ENCODE measurements at places on chromosomes 3 and 15.

- no peak for DNase-seq
Measured at GRCh38 chr15:66658855-66659254, 43.2 kb upstream of the SMAD6 start.

- peak; percentile 43 for DNase-seq
Measured at GRCh38 chr15:63210151-63211091, 21.0 kb downstream of the RAB8B start.

DNA sequence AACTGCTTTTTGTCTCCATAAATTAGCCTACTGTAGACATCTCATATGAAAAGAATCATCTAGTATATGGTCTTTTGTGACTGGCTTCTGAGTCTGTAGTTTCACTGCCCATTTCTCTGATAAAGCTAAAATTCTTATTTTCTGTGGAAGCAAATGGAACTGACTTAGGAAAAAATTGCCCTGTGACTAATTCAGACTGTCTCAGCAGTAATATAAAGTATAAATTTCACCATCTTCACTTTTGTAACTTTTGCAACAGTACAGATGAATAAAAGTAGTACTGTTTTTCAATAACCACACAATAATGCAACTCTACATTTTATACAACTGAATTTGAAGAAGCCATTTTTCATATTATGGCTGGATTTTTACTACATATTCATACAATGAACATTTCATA is 104.1 kb downstream of the TBC1D5 start:
- no peak for DNase-seq

GRCh38 chr3:29301332-29302019 is 20.6 kb downstream of the RBMS3 start:
- DNase-seq, result no peak

DNA sequence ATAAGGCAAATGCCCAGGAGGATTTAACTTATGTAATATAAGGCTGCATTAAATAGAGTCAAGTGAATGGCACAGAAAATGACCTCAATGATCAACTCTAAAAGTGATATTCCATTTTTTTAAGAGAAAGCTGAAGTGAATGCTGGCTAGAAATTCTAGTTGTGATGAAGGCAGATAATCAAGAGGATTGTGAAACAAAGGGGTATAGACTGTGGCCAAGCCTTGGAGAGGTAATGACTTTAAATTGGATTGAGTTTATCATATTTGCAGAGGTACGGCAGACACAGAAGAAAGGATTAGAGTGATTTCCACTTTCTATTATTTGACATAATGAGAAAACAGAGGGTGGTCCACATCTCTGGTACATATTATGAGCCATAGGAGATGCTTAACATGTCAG is 269.2 kb downstream of the MECOM start:
- DNase-seq, result no peak

GRCh38 chr3:35932995-35933394 is 293.7 kb downstream of the ARPP21 start:
- no peak for DNase-seq

DNA sequence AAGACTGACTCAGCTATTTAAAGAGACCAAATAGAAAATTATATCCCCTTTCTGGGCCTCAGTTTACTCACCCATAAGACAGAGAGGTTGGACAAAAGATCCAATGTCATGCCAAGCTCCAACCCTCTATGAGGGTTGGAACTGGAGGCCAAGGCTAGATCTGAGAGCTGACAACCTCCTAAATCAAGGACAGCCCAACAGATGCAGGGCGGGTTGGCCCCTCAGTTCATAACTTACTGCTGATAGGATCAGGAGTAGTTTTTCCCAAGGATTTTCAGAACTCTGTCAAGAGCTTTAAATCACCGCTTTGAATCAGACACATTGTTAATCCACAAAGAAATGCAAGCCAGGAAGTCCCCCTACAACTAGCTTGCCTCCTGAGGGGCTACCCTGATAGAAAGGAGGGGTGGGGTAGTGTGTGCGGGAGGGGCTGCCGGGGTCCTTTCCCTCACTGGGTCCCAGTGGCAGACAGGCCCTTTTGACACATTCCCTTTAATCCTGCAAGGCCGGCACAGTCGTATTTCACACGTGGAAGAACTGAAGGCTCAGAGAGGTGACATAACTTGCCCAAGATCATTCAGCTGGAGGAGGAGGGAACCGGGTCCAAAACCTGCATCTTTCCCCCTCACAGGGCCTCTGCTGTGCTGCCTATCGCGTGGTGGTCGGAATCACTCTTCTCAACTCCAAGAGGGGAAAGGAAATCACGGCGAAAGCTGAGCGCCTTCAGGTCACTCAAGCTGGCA is 21.4 kb downstream of the BMF start:
- DNase-seq, result no peak

DNA sequence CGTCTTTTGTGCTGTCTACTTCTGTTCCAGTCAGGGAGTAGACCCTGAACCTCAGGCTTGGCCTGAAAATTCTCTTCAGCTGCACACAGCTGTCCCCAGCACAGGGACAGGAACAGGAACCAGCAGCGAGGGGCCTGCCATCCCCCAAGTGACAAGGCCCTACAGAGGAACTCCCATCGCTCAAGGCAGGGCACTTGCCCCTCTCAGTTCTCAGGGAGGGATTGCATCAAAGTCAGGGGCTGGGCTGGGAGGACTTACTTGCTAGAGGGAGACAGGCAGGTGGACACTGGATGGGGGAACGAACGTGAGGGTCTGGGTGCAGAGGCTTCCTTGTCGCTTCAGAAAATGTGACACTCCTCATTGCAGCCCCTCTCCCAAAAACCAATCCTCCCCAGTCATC is 163.6 kb downstream of the CHSY1 start:
- DNase-seq, result no peak

- DNase-seq, result no peak
Measured at GRCh38 chr3:182436547-182436946, 356.8 kb upstream of the ATP11B start.

DNA sequence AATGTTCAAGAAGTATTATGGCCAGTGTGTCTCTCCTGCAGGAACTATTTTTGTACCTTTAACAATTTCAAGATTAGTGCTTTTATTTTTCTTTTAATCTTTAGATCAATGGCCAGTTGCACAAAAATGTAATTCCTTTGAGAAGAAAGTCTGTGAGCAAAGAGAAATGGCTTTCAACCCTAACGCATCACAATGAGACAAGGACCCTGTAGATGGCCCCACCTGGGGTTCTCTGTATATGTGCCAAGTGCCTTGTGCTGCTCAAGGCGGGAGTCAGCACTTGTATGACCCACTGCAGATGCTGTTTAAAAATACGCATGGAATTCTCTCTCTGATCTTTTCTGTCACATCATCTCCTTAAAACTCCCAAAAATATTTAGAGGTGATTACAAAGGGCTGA is 453.4 kb downstream of the OCA2 start:
- DNase-seq, result no peak

- DNase-seq, result no peak
Measured at GRCh38 chr3:109242187-109242523, 74.2 kb downstream of the DPPA2 start.

GRCh38 chr3:50163572-50164455 is 8.7 kb downstream of the SEMA3F start:
- no peak for DNase-seq

GRCh38 chr3:108320746-108321350 is 24.5 kb downstream of the HHLA2 start:
- DNase-seq, result no peak

GRCh38 chr3:172625404-172625803 is 85.5 kb downstream of the NCEH1 start:
- no peak for DNase-seq

DNA sequence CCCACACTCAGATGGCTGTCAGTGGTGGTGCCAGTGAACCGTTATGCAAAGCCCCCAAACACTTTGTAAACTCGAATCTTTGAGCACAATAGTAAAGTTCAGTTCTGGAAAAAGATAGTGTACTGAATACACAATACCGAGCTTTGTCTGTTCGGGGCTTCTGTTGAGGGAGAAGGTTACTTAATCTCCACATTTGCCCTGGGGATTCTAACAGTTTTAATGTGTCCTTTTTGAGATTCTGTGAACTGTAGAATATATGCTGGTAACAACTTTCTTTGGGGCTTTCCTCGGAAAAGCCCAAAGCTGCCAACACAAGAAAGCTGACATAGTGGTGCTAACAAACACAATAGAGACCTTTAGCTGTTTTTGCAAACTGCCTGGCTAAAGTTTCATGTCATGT is 686.5 kb downstream of the ROBO1 start:
- DNase-seq, result no peak

GRCh38 chr3:192879346-192880031 is 38.2 kb downstream of the MB21D2 start:
- peak; percentile 85 for DNase-seq

DNA sequence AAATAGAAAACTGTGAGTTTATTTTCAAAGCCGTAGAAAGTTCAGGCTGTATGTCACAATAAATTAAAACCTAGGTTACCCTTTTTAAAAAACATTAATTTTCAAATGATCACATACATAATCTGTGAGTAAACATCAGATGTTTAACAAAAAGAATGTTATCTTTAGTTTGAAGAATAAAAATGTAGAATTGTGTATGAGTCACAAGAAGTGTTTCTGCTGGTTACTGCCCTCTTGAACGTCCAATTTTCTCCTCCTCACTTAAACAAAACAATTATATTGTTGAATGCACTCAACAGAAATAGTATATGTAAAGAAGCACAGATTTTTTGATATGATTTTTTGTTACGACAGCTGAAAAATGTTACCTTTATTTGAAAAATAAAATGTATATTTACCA is 855.1 kb downstream of the ROBO1 start:
- DNase-seq, result no peak

DNA sequence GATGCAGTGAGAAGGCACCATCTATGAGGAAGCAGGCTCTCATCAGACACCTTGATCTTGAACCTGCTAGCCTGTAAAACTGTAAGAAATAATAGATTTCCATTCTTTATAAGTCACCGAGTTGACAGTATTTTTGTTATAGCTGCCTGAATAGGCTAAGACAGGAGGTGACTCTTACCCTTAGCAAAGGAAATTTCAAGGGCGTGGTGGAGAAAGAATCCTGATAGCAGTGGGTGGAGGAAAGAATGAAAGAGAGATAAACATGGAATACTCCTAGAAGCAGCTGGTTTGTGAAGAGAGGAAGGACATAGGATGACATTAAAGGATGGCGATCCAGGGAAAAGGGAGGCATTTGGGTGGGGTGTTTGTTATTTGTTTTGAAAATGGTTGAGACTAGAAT is 41.4 kb downstream of the SIDT1 start:
- DNase-seq, result no peak

DNA sequence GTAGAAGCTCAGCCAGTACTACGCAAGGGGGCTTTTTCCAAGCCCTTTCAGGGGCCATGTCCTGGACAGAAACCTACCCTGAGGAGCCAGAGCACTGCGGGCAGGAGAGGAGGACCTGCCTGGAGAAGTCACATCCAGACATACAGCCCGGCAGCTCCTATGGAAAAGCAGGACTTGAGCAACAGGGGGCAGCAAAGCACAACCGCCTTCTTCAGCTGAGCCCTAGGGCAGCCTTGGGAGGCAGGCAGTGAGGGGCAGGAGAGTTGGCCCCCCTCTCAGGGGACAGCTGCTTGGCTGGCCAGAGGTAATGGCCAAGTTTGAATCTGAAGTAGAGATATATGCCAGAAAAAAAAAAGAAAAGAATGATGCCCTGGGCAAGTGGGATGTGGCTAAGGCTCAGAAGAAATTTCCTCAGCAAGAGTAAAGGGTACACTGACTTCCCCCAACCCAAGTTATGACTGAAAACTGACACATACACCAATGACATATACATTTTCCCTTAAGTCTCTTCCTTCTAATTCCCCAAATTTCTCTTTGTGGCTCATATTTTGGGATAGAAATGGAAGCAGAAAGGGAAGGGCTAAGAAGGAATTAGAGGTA is 56.9 kb downstream of the CYP19A1 start:
- DNase-seq, result peak; percentile 61

DNA sequence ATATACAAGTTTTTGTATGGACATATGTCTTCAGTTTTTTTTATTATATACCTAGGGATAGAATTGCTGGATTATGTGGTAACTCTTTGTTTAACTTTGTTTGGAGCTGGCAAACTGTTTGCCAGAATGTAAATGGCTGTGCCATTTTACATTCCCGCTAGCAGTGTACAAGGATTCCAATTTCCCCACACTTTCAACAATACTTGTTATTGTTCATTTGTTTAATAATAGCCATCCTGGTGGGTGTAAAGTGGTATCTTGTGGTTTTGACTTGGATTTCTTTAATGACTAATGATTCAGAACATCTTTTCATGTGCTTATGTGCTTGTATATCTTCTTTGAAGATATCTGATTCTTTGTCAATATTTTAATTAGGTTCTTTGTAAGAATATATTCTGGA is 64.4 kb downstream of the ZNF609 start:
- no peak for DNase-seq

DNA sequence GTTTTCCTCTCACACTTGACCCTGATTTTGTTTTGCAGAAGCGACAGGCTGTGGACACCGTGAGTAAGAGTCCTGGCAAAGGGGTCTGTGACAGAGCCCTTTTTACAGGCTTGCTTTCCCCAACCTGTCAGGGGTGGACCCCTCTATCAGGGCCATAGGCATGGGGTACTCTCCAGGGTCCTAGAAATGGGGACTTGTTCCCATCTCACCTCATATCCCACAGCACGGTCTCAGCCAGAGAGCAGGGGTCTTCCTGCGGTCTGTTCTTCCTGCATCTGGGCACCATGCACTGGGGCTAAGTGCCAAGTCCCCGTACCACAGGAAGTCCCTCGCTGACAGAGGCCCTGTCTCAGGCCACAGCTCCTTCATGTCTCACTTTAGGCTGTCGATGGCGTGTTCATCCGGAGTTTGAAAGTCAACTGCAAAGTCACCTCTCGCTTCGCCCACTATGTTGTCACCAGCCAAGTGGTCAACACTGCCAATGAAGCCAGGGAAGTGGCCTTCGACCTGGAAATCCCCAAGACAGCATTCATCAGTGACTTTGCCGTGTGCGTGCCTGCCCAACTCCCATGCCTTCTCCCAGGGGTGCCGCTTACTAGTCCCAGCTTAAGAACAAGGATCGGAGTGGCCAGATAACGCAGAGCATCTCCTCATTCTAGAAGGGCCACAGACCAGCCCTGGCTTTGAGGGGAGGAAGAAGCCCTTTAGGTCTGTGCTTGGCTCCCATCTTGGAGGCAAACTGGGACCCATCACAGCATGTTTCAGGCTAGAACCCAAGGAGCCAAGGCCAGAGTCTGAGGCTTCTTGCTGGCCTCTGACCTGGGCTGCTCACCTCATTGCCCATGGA is 783 bp downstream of the ITIH1 start:
- no peak for DNase-seq

DNA sequence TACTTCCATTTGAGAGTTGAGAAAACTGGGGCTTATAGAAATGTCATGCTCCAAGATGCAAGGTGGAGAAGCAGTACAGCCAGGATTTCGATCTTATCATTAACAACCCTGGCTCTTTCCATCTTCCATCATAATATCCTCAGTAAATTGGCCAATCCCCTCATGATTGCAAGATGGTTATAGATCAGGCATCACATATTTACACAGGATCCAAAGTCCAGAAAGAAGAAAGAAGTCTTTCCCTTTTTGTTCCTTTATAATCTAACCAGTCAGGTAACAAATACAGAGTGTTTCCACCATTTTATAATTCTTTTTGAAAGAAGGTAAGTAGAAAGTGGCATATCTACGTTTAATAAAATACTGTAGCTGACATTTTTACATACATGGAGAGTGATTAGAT is 29.7 kb downstream of the CNTN3 start:
- no peak for DNase-seq

GRCh38 chr3:126389112-126389793 is 5.5 kb upstream of the CFAP100 start:
- peak; percentile 92 for DNase-seq

GRCh38 chr3:8793242-8793641 is 23.8 kb upstream of the OXTR start:
- no peak for DNase-seq

- DNase-seq, result no peak
Measured at GRCh38 chr3:88963003-88963402, 144.4 kb upstream of the EPHA3 start.

- no peak for DNase-seq
Measured at GRCh38 chr15:92025706-92026270, 172.3 kb downstream of the SLCO3A1 start.
